ENCODE measurements at places on chromosomes 2 and 18.

DNA sequence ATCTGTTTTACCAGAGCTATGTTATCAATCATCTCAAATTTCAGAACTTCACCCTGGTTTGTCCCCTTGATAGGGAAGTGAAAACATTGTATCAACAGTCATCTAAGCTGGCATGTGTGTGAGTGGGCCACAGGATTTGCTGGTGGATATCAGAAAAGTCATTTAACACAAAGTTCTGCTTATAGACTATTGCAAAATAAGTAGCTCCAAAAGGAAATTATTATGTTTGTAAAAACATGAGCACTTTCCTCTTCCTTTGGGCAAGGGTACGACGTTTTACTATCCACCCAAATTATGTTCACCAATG, 20.7 kb upstream of the COPS8 start:
- DNase-seq, result no peak

GRCh38 chr2:222955008-222955407, 94.2 kb downstream of the ACSL3 start:
- no peak for DNase-seq

DNA sequence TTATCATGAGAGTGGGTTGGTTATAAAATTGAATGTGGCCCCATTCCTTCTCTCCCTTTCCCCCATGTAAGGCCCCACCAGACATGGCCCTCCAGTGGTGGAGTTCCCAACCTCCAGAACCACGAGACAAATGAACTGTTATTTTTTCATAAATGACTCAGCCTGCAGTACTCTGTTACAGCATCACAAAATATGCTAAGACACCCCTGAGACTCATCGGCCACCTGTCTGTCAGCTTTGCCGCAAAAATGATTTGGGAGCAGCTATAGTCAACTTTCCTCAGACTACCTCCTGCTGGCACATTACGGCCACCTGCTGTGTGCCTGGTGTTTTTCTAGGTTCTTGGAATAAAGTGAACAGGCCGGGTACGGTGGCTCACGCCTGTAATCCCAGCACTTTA, 21.4 kb upstream of the C1QL2 start:
- DNase-seq, result no peak

DNA sequence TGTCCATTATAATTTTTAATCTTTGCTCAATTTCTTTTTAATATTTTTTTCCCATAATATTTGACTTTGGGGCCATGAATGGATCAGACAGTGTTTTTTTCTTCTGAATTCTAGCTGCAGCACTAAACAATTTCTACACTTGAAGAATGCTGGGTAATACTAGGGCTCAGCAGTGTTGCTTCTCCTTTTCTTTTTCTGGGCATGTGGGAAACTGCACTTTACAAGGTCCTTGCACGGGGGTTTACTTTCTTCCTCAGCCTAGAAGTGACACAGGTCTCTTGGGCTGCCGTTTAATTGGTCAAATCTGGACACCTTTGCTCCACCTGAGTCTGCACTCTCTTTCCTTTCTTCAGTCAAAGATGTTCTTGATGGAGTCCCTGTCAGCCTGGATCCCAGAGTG, 135.4 kb upstream of the APCDD1 start:
- no peak for DNase-seq

- no peak for DNase-seq
Measured at GRCh38 chr18:55003695-55004094, 44.4 kb upstream of the CCDC68 start.

DNA sequence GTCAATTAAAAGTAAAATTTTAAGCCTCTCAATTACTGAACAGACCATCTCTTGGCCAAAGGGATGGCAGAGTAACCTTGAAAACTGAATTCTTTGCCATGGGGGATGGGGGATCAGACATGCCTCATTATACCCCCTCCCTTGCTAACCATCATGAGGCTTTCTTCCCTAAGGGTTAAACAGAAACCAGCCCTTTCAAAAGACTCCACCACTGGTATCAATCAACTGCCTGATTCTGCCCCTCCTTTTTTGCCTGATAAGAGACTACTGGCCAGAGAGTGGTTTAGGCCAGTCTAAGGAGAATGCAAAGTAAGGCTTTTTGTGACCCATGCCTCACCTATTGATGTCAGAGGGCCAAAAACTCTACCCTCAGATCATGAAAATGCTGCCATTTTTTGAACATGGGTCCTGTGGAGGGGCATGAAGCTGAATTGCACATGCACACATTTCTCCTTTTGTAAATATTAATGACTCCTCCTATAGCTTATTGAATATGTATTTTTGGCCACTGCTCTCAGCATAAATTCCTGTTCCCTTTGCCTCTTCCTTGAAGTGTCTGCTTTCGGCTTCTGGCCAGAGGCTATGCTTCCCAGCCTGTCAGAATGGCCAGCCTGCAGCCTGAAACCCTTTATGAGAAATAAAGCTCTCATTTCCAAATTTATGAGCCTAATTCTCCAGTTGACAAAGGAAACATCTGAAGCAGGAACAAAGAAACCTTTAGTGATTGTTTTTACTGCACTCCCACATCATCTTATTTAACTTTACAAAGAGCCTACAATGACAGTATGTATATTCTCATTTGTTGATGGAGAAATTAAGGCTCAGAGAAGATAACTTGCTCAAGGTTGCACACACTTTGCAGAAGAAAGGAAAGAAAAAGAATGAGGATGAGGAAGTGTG, 270.7 kb upstream of the CELF4 start:
- no peak for DNase-seq

GRCh38 chr18:8218197-8218596, 391.0 kb upstream of the RAB12 start:
- DNase-seq, result no peak

DNA sequence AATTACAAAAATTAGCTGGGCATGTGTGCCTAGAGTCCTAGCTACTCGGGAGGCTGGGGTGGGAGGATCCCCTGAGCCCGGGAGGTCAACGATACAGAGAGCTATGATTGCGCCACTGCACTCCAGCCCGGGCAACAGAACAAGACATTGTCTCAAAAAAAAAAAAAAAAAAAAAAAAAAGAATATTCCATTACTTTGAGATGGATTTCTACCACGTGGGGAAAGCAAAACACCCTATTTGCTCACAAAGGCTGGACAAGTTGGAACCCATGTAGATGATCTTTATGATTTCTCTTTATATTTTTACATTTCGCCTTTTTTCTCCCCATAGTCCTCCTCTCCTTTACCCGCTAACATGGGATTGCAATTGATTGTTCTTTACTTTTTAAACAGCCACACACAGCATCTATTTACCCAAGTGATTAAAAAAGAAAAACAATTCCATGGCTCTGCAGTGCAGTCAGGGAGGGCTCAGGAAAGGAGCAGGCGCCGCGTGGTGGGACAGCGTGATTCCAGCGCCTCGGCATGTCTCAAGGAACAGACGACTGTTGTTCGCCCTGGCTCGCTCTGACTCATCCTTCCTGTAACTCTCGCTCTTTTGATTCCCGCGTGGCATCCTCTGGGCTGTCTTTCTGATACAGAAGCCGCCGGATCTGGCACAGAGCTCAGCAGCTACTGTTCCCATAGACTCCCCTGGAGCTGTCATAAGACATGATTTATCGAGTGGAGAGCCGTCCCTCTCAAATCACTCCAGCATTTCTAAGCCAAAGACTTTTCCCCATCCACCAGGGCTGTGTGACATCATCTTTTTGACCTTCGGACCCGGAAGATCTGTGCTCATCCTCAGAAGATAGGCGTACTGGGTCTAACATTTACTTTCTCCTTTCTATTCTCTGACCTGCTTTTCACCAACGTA, 230.4 kb upstream of the AGAP1 start:
- no peak for DNase-seq

All from left lobe of liver (tissue), 2 donors.